A549 treated with AZD2906 at 1 μM for 4 hours (cell line): ENCODE measurements at places on chromosomes 16 and 17. TPM values are rescaled to one million over a fixed set of nuclear protein-coding genes. Genes with fewer than 3 reads are reported as not detected.

The HP gene
- 0.15 to 0.30 TPM in 2 of 5 replicates, not detected in the others for total RNA-seq

The KRTAP4-3 gene
- total RNA-seq, result not detected in 5 replicates

The FOXO3B gene
- total RNA-seq, result 2.9 to 4.2 TPM (median 3.6 TPM) in 5 replicates

The SDR42E1 gene
- 1.1 to 1.6 TPM (median 1.2 TPM) in 5 replicates for total RNA-seq

The MEIOB gene
- 1.2 to 2.2 TPM (median 1.4 TPM) in 5 replicates for total RNA-seq

The TAC4 gene
- total RNA-seq, result not detected in 5 replicates

The FLII gene
- total RNA-seq, result 215 to 250 TPM (median 237 TPM) in 5 replicates

The KRTAP2-3 gene
- total RNA-seq, result 0.18 TPM in 1 of 5 replicates, not detected in the others

The SMTNL2 gene
- total RNA-seq, result 0.17 to 0.74 TPM (median 0.51 TPM) in 5 replicates
